ENCODE measurements at places on chromosomes 12 and 14.

GRCh38 chr14:92615451-92615850 is 101.9 kb downstream of the RIN3 start:
- no peak for DNase-seq

- no peak for DNase-seq
Observed at GRCh38 chr12:10386857-10387256, 3.0 kb downstream of the KLRK1 start.

GRCh38 chr12:91361864-91362263 is 179.2 kb upstream of the DCN start:
- peak; percentile 37 for DNase-seq

- no peak for DNase-seq
Observed at GRCh38 chr14:104395941-104396681, 183.5 kb upstream of the C14orf180 start.

DNA sequence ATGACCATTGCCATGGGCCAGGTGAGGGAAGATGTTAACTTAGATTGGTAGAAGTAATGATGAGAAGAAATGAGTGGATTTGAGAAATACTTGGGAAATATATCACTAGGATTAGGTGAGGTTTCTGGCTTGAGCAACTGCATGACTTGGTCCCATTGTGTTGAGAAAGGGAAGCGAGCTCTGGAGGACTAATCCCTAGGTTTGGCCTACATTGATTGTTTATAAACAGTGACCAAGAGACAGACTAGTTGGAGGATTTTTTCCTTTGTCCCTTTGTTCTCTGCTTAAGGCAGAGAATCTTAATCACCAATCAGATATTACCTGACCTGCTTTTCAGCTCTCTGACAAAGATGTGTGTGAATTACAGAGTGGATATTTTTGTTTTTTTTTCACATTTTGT is 100.5 kb downstream of the AEBP2 start:
- no peak for DNase-seq

DNA sequence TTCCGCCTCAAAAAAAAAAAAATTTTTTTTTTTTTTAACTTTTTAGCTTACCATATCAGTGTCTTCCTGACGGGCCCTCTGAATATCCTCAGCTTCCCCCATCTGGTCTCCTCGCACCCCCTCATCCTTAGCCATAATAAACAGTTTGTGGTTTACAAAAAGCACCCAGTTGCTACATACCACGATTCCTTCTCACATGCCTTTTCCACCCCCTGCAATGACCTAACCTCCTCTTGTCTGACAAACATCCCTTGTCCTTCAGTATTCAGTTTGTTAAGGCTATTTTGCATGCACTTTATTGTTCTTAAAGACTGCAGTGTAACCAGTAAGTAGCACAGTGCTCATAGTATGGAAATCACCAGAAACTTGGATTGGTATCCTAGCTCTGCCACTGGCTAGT is 88.5 kb downstream of the PPM1H start:
- DNase-seq, result no peak

DNA sequence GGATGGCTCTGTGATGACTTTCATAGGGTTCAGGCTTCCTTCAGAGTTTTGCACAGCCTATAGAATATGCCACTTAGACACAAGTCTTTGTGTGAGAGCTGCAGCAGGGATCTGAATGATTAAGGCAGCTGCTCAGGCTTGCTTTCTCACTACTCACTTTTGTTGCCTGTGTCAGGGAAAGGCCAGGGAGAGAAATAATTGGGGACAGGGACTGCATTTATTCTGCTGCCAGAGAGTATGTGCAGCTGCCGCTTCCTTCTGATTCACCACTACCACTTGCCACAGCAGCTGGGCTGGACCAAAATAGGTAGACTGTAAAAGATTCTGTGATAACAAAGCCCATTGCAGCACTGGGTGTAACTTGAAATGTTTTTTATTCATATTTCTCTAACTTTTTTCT is 49.7 kb downstream of the TRMT5 start:
- DNase-seq, result no peak

DNA sequence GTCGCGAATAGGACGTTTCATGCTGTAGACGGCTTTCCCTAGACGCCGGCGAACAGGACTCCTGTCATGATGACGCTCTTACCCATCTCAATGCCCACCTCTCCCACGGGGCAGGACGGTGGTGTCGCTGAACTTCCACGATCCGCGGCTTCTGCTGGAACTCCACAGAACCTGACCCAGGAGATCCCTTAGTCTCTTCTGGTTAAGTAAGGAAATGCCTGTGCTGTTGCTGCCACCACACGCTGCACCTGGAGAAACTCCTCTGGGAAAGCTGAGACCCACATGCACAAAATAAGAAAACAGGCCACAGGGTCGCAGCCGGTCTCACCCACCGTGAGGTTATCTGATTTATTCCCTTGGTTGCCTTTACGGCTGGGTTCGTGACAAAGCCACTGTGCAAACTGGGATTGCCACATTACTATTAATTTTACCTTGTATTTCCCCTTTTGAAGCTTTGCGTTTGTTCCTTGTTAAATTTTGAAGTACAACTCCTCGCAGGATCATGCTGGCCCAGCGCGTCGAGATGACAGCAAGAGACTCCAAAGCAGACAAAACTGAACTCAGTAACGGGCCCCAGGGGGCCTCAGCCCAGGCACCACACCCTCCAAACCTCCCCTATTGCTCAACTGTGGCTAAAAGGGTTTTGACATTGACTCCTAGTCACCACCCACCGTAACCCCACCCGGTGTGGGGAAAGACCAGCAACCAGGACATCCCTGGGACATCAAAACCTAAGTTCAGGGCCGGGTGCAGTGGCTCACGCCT is 9.2 kb upstream of the MMP17 start:
- no peak for DNase-seq

DNA sequence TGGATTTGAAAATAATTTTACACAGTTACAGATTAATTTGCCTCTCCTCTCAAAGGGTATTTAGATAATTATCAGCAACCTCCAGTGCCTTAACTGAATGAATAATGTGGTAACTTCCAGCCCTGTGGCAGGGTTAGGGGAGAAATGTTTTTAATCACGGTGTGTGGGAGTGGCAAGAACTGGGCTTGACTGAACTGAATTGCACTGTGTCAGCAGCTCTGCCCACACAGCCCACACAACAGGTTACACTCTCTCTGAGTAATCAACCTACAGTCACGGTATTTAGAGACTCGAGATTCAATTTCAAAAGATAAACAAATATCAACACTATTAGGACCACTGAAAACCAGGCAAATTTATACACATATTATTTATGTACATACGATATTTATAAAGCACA is 198.5 kb downstream of the KCNC2 start:
- DNase-seq, result no peak

- no peak for DNase-seq
Observed at GRCh38 chr12:131441060-131441396, 269.9 kb upstream of the SFSWAP start.

DNA sequence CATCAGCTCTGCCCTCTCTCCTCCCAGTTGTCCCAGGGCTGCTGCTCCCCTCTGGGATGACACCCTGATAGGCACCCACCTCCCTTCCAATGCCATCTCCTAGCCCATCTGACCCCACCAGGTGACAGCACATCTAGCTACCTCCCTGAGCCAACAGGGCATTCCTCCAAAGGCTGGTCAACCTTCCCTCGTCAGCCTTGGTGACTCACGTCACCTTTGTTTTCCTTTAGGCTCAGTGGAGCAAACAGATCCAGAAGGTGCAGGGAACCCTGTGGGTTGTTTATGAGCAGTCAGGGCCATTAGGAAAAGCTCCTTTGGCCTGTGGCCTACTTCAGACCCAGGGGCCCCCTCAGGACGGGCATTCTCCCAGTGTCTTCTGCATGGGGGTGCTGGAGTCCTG is 32.4 kb downstream of the PIGH start:
- no peak for DNase-seq

- no peak for DNase-seq
Observed at GRCh38 chr14:23358042-23358441, 5.4 kb upstream of the SLC22A17 start.
